ENCODE measurements at places on chromosomes 16 and 17.
A peak's percentile ranks its signal among the peaks of the same experiment; 100 is the strongest.

DNA sequence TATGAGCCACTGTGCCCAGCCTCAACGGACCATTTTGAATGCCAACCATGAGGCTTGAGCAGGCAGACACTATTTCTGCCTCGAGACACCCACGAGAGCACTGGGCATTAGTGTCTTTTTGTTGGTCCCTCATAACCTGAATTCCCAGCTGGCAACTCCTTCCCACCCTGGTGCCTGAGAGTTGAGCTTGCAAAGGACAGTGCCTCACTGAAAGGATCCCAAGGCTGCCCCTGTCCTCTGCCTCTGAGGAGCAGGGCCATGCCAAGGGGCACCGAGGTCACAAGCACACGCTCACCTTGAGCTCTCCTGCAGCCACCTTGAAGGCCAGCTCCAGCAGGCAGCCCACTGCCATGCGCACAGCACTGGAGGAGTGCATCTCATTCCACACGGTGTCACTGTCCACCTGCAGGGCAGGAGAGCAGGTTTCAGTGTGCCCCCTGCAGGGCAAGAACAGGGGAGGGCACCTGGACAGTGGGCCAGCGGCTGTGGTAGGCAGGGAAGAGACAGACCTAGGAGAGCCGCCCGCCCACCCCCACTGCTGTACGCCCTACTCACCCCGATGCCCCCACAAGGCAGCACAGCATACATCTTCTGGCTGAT lies 12.8 kb downstream of the G6PC3 start:
- no peak for DNase-seq

DNA sequence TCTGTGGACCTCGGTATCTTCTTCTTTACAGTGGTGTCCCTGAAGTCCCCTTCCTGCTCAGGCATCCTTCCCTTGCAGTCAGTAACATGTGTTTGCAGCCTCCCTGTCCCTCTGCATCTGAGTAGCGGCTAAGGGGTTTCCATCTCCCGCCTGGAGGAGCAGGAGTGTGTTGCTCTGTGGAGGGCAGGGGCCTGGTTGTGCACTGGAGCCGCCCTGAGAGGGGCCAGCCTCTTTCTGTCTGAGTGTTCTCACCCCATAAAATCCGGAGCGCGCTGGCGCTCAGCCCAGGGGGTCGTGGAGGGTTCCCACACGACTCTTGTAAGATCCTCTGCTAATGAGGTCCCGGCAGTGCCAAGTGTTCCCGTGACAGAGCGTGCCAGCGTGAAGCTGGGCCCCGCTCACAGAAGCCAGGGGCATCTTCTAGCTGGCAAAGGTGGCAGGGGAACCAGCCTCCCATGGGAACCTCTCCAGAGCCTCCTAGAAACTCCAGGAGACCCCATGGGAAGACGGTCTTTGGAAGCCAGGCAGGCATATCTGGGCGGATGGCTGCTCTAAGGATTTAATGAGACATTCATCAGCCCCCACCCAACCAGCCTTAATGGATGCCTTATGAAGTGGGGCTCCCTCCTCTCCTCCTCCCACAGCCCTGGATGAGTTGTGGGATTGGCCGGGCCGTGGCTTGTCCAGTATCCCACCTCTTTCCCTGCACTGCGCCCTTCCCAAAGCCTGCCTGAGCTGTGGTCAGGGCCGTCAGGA lies 91.4 kb upstream of the GSE1 start:
- DNase-seq, result no peak

DNA sequence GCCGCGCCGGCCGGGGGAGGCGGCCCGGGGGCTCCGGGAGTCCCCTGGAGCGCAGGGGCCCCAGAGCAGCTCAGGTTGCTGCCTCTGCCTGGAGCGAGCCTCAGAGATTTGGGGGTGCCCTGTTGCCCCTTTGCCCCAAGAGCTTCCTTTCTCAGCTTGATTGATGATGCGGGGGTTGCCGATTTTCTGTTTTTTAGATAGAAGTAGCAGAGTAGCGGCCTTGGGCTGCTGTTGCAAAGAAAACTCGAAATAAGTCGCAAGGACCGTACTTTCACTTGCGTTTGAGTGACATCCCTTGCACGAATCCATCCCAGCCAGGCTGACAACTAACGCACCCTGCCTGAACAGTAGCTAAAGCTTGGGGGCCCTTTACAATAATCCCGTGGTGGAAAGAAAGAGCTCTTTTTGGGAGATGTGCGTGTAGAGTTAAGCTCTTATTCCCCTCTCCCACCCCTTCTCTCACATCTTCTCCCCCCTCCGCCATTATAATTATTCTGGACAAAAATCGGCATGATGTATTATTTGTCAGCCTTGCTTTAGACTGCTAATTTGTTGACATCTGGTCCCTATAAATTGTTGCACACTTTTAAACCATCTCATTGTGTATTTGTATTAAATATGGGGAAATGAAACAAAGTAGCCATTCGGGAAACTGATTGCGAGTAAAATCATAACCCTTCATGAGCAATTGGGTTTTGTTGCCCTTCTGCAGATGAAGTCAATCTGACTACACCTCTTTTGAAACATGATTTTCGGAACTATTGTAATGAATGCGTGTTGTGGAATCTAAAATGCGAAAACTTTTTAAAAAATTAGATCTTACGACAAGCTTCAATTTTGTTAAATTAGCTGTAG lies 873 bp downstream of the USP10 start:
- peak; percentile 6 for DNase-seq

GRCh38 chr17:3796110-3796821 lies 4.7 kb downstream of the ITGAE start:
- peak; percentile 23 for DNase-seq

GRCh38 chr16:2186505-2186904 lies 9.9 kb downstream of the CASKIN1 start:
- DNase-seq, result no peak

DNA sequence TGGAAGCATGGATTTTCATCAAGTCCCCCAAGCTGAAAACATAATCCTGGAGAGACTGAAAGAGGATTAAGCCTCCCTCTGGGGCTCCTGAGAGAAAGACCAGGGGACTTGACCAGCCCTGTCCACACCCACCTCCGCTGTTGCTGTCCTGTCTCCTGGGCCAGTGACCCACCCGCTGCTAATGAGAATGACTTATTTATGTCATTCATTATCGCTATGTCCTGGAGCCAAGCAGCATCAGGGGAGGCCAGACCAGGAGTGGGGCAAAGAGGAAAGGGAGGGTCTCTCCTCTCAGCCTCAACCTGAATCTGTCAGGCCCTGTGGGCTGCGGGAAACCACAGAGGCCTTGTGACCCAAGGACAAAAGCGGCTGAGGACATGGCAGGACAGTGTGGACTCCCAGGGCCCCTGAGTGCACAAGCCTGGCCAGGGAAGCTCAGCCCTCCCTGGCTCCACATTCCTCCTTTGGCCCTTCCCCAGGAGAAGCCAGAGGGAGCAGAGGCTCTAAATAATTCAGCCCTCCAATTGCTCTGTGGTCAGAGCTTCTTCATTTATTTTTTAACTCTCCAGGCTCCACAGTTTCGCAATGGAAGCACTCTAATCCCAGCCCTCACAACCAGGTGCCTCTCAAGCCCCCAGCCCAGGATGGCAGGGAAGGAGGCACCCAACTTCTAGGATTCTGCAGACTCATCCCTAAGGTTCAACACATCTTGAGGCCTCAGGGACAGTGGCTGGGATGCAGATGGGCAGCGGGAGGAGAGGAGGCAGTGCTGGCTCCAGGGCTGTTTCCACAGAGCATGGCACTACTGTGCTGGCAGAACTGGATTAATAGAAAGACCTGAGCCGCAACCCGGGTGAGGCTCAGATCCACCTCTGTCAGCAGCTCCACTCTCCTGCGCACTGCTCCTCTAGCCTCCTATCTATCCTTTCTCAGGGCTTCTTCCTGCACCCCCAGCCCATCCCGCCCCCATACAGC lies 19.1 kb downstream of the CUEDC1 start:
- no peak for DNase-seq

- peak; percentile 44 for DNase-seq
Observed at GRCh38 chr17:63911657-63912100, 621 bp upstream of the CSHL1 start.

DNA sequence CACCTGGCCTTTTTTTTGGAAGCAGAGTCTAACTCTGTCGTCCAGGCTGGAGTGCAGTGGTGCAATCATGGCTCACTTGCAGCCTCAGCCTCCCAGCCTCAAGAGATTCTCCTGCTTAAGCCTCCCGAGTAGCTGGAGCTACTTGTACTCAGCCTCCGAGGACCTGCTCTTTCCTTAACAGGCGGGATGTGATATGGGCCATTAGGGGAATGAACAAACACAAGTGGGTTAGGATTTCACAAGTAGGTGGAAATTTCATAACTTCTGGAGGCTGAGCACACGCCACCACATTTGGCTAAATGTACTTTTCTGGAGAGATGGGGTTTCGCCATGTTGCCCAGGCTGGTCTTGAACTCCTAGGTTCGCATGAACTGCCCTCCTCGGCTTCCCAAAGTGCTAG lies 4.1 kb downstream of the PAM16 start:
- DNase-seq, result no peak

GRCh38 chr16:89094252-89094879 lies 714 bp downstream of the ACSF3 start:
- peak; percentile 52 for DNase-seq

- no peak for DNase-seq
Observed at GRCh38 chr17:21275047-21275578, 9.4 kb upstream of the MAP2K3 start.

- DNase-seq, result no peak
Observed at GRCh38 chr16:48049847-48050246, 105.9 kb downstream of the ABCC12 start.

DNA sequence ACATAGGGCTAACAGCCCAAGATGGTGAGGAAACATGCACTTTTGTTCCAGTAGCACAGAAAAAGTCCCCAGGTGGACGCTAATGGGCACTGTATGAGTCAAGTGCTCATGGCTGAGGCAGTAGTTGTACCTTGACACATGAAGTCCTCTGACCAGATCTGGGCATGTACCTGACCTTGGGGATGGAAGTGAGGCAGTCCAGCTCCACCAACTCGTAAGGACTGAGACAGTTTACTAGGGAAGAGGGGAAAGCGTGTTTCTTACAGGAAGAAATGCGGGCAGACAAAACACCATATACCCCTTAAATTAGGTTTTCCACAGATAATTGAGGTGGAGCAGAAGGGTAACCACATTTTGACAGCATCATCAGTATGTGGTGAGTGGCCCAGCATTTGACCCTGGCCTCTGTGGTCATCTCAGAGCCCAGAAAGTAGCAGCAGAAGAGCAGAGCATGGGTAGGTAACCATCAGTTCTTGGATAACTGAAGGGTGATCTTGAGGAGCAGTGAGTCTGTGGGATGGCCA lies 32.4 kb upstream of the METTL9 start:
- DNase-seq, result no peak

DNA sequence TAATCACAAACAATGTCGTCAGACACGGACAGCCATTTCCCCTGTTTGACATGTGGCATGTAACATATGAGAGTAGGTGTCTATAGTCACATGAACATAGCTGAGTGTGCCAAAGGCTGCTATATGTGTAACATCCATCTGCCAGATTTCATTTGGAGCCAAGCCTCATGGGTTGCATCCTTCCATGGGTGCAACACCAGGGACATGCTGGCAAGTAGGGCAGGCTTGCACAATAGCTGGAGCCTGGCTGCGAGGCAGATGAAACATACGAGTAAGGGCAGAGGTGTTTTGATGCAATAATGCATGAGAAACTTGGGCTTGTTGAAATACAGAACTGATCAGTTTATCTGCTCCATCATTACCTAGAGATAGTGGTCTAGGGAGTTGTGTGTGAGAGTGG lies 9.0 kb upstream of the ZNF689 start:
- DNase-seq, result no peak

DNA sequence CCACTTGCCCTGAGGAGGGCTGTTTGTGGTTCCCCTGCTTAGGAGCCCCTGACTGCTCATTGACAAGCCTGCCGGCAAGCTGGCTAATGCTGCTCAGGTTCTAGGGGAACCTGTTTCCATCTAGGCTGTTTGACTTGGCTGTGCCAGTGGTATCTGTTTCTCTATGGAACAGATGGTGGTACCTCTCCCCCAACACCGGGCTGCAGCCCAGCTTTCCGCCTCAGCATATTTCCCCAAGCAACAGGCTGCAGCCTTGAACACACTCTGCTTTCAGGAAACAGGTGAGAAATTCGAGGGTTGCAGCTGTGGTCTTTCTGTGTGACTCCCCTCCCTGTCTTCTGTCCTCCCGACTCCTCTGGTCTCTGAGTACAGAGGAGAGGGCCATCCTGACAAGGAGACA lies 132.3 kb downstream of the TMEM132E start:
- DNase-seq, result no peak

GRCh38 chr17:17413215-17413792 lies 63.5 kb upstream of the MED9 start:
- DNase-seq, result no peak

GRCh38 chr17:230395-230770 lies 48.9 kb upstream of the DOC2B start:
- no peak for DNase-seq

GRCh38 chr16:56228476-56228875 lies 37.2 kb downstream of the GNAO1 start:
- no peak for DNase-seq

GRCh38 chr16:72989579-72990551 lies 58.1 kb downstream of the ZFHX3 start:
- no peak for DNase-seq

DNA sequence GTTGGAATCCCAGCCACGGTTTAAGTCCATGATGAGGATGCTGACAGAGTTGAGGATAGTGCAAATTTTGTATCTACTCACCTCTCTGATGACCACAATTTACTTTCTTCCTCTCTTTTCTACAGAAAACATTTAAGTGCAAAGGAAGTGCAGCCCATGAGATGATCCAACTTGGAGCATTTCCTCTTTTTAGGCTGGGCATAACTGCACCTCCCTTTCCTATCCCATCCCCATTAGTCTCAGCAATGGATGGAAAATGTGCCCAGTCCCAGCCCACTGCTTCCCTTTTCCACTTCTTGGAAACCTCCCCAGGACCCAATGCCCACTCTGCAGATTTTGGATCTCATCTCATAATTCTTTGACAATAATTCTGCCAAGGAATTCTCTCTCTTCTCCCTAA lies 16.6 kb upstream of the CCL8 start:
- no peak for DNase-seq

DNA sequence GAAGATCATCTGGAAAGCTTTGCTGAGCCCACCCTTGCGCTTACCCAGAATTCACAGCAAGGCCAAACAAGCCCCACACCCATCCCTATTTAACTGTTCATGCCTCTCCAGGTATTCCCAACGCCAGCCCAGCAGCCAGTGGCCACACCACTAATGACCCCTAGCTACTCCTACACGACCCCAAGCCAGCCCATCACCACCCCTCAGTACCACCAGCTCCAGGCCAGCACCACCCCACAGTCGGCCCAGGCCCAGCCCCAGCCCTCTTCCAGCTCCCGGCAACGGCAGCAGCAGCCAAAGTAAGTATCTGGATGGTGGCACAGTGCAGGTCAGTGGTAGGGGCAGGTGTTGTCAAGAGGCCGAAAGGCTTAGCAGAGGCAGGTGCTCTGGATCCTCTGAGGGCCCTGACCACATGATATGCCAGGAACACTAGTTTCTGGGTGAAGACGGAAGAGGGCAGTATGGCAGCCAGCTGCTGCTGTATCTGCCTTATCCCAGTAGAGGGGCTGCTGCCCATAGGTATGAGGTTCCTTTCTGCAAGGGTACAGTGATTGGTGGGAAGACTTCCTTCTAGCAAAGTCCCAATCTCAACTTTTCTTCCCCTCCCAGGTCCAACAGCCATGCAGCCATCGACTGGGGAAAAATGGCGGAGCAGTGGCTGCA lies 10.7 kb downstream of the PROCA1 start:
- no peak for DNase-seq

- no peak for DNase-seq
Observed at GRCh38 chr17:74467221-74467951, 952 bp downstream of the CD300A start.

GRCh38 chr17:79581324-79581932 lies 29.4 kb downstream of the RBFOX3 start:
- no peak for DNase-seq

All from T-helper 2 cell (primary cell).